ENCODE measurements at places on chromosomes 6 and 20.
A peak's percentile ranks its signal among the peaks of the same experiment; 100 is the strongest.

GRCh38 chr6:148771212-148771601 is 24.4 kb downstream of the UST start:
- DNase-seq = no peak

- no peak for DNase-seq
These were observed 33.2 kb downstream of the PHACTR1 start for GRCh38 chr6:12749531-12750379.

DNA sequence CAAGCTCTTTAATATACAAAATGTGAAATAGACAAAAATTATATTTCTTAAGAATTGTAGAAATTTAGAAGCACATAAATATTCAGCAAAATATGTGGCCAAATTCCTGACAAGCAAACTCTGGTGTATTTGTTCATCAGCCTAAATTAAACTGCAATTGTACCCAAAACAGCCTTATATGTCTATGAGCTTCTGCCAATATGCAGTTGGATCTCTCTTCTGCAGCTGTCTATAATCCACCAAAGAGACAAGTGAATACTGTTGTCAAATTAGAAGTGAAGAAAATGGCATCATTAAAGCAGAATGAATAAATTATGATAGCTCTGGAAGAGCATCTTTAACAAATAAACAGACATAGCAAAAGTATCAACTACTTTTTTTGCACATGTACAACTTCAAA is 755.7 kb downstream of the GRIK2 start:
- DNase-seq = no peak

GRCh38 chr6:137910424-137910834 is 43.4 kb downstream of the TNFAIP3 start:
- DNase-seq = no peak

- DNase-seq = peak; percentile 19
These were observed 225.3 kb downstream of the KHDC1L start for GRCh38 chr6:72999995-73000394.

DNA sequence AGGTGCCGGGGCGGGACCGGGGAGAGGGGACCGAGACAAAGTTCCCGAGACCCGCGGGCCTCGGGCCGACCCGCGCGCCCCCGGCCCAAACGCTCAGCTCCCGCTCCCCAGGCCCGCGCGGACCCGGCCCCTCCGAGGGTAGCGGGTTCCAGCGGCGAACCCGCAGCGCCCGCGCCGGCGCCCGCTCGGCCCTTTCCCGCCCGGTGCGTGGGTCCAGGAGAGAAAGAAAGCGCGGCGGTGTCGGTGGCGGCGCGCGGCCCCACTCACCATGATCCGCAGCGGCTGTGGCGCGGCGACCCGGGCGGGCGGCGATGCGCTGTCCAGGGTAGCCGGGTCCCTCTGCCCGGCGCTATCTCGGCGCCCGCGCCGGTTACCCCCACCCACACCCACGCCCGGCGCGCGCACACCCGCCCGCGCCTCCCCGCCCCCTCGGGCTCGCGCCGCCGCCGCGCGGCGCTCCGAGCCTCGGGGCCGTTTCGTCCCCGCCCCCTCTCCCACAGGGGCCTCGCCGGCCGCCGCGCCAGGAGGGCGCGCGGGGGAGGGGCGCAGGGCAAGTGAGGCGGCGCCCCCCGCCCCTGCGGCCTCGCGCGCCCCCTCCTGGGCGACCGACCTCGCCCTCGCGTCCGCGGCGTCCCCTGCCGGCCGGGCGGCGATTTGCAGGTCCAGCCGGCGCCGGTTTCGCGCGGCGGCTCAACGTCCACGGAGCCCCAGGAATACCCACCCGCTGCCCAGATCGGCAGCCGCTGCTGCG is at the start of gene ELOVL2:
Gene ELOVL2 (minus strand): TSS at position 345 of the 751 bp plus-strand sequence. CDS start 75 bp downstream, at position 270.
- no peak for DNase-seq

- no peak for DNase-seq
These were observed 150.3 kb downstream of the EYA2 start for GRCh38 chr20:47044938-47045337.

GRCh38 chr20:38395165-38395564 is 40.0 kb downstream of the SNHG17 start:
- DNase-seq = no peak

DNA sequence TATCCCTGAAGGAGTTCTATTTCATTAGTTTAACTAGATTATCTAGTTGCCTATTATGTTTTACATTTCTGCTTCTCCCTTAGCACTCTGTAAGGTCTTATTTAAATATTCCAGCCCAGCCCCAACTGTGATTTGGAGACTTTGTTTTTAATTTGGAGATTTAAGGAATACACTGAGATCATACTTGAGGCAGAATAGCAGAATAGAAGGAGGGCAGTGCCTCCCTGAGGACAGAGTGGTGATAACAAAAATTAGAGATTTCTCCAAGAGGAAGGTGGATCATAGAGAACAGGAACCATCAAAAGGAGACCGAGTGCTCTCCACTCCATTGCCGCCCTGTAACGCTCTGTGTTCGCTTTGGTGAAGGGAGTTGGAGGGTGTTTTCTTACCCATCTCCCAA is 14.8 kb upstream of the CD164 start:
- no peak for DNase-seq

DNA sequence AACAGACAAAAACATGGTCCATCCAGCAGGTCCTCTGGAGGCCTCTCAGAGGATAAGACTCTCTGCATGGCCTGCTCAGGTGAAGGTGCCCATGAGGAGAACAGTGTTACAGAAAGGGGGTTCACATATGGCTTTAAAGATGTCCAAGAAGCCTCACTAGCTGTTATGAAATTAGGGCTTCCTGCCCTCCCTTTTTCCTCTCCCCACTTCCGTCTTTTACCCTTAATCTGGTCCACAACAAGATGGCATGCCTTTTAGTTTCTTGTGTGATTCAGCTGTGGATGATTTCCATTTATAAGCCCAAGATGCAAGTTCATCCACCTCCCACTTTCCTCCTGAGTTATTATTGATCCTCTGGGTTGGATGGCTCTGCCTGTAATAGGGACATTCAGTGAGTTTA is 14.0 kb downstream of the GCNT2 start:
- no peak for DNase-seq

DNA sequence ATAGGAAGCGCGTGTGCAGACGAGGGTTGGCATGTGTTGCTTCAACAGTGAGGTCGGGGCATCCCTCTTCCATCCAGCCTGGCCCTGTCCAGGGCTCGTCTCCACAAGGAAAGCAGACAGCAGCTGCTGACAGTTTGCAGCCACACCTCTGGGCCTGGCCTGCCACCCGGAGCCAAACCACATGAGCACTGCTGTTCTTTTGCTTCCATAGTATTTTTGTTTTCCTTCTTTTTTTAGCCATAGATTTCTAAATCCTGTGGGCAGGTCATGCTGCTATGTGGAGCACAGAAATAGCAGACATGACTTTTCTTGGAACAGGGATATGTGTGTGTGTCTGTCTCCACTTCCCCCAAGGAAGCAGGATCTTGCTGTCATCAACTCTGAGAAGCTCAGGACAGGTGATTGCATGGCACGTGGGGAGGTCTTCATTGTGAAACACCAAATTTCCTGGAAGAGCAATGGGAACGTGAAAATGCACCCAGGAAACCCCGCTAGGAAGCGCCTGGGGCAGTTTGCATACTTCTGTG is 167.4 kb downstream of the DTNBP1 start:
- DNase-seq = no peak

- DNase-seq = no peak
These were observed 372 bp downstream of the KIAA0408 start for GRCh38 chr6:127458817-127459216.

GRCh38 chr6:168841609-168842278 is 400.8 kb downstream of the SMOC2 start:
- no peak for DNase-seq

DNA sequence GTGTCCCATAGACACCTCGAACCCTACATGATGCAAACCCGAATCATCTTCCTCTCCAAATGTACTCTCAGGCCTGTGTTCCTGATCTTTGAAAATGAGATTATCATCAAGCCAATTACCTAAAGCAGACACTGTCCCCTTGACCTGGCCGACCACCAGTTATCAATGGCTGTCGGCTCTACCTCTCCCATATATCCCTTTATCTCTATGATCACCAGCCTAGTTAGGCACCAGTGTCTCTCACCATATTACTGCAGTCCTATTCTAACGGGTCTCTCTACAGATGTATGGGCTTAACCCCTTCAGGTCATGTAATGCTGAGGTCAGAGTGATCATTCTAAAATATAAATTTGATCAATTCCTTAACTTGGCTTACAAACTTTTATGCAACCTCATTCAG is 234.9 kb upstream of the MARCKS start:
- no peak for DNase-seq

- no peak for DNase-seq
These were observed 47.3 kb upstream of the HIVEP1 start for GRCh38 chr6:11964729-11965335.

DNA sequence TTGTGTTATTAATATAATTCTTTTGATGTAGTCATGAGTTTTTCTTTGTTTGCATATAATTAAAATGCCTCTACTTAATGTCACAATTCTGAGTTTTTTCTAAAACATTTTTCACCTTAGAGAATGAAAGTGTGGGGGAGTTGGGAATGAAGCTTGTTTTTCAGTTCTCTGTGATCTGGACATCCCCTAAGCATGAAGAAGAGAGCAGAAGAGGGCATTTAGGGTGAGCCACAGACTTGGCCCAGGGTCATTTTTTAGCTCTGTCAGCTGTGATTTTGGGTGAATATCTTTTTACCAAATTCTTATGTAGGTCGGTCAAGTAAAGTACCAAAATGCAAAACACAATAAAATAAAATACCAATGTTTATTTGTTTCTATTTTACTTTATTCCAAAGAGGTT is 3.9 kb downstream of the OTOR start:
- DNase-seq = no peak

- DNase-seq = no peak
These were observed 85.6 kb downstream of the MYB start for GRCh38 chr6:135266675-135267074.

- DNase-seq = no peak
These were observed 45.2 kb upstream of the BCLAF1 start for GRCh38 chr6:136334853-136335252.

DNA sequence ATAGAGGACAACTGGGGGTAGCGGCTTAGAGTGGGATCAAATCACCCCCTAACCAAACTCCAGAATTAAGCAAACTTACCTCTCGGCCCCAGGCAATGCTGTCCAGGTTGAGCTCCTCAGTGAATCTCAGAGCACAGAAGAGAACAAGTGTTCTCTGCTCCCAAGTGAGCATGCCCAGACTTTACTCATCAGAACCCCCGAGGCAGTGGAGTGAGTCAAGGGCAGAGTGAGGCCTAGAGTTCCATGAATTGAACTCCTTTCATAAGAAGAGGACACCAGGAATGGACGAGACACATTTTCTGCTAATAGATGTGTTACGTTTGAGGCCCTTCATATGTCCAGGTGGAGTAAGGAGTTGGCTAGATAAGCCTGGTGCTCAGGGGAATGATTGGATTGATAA is 134.0 kb upstream of the DTNBP1 start:
- DNase-seq = no peak

DNA sequence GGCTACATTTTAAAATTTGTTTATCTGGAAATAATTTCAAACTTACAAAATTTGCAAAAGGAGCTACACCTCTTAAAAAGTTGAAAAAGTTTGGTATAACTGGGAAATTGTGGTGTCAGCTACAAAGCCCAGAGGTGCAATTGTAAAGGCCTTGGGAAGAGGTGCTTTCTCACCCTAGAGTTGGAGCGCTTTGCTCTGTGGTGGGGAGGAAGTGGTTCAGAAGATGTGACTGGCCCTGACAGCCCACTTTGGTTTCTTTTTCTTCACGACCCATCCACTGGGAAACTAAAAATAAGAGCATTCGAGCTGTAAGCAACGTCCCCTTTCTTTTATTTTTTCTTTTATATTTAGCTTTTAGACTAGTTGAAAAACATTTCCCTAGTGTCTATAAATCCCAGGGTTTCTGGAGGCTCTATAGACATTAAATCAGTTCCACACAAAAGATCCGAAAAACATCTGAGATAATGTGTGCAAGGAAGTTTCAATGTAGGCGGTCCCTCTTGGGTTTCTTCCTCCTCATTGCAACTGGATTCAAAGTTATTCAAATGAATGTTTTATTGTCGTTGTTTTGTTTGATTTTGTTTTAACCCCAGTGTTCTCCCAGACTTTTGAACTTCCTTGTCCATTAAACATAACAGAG is 397.8 kb downstream of the KIF16B start:
- DNase-seq = no peak

- no peak for DNase-seq
These were observed 40.6 kb upstream of the SAMD5 start for GRCh38 chr6:147467886-147468285.

- no peak for DNase-seq
These were observed 105.2 kb upstream of the CARMIL1 start for GRCh38 chr6:25173951-25174474.

- no peak for DNase-seq
These were observed 143.4 kb downstream of the CDC5L start for GRCh38 chr6:44530910-44531234.

- no peak for DNase-seq
These were observed 17.9 kb downstream of the SOX4 start for GRCh38 chr6:21611485-21611884.

GRCh38 chr6:116201538-116201937 is 52.3 kb downstream of the TSPYL4 start:
- no peak for DNase-seq

GRCh38 chr6:71496018-71496721 is 207.6 kb downstream of the OGFRL1 start:
- no peak for DNase-seq

GRCh38 chr6:157579467-157580031 is 198.6 kb downstream of the ZDHHC14 start:
- DNase-seq = no peak

- no peak for DNase-seq
These were observed 52.7 kb downstream of the DZANK1 start for GRCh38 chr20:18414140-18414539.

- no peak for DNase-seq
These were observed 10.4 kb upstream of the SNPH start for GRCh38 chr20:1255675-1256074.

DNA sequence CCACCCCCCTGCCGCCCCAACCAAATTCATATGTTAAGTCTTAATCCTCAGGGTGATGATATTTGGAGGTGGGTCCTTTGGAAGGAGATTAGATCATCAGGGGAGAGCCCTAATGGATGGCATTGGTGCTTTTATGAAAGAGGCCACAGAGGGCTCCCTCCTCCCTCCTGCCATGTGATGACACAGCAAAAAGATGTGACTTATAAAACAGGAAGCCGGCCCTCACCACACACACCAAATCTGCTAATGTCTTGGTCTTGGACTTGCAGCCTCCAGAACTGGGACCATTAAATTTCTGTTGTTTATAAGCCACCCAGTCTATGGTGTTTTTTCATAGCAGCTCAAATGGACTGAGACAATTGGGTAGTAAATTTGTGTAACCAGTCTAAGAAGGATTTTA is 176.3 kb downstream of the ADGRG6 start:
- no peak for DNase-seq

GRCh38 chr6:16622193-16622592 is 139.1 kb downstream of the ATXN1 start:
- DNase-seq = no peak
